Foreskin keratinocyte (primary cell): ENCODE measurements at places on chromosomes 13 and 19. TPM values are rescaled to one million over a fixed set of nuclear protein-coding genes. Genes with fewer than 3 reads are reported as not detected.

The LHFPL6 gene
- 12.6 and 15.5 TPM in 2 replicates for polyA plus RNA-seq

The DHDH gene
- 0.65 and 0.75 TPM in 2 replicates for polyA plus RNA-seq

The PGLYRP2 gene
- polyA plus RNA-seq = not detected in 2 replicates

The NKPD1 gene
- 0.03 TPM in 2 replicates for polyA plus RNA-seq

The ARHGAP45 gene
- polyA plus RNA-seq = 4.0 and 4.6 TPM in 2 replicates

The NDFIP2 gene
- polyA plus RNA-seq = 40.7 and 52.6 TPM in 2 replicates

The PCDH9 gene
- polyA plus RNA-seq = 0.01 and 0.02 TPM in 2 replicates

The TTYH1 gene
- not detected in 2 replicates for polyA plus RNA-seq

The TMEM238 gene
- 1.5 and 1.8 TPM in 2 replicates for polyA plus RNA-seq

The IGFL1 gene
- 0.52 and 1.6 TPM in 2 replicates for polyA plus RNA-seq

The LGALS16 gene
- polyA plus RNA-seq = not detected in 2 replicates

The PODNL1 gene
- polyA plus RNA-seq = 0.39 and 0.99 TPM in 2 replicates

The PTOV1 gene
- polyA plus RNA-seq = 99.5 and 116 TPM in 2 replicates

The KLK10 gene
- polyA plus RNA-seq = 38.6 and 179 TPM in 2 replicates

The TICAM1 gene
- polyA plus RNA-seq = 24.4 and 26.4 TPM in 2 replicates

The GNA15 gene
- 109 and 126 TPM in 2 replicates for polyA plus RNA-seq

The CPB2 gene
- polyA plus RNA-seq = not detected in 2 replicates
